ENCODE measurements at places on chromosomes 4 and X.

GRCh38 chr4:153141238-153141637 lies 63.0 kb upstream of the TRIM2 start:
- DNase-seq: no peak

DNA sequence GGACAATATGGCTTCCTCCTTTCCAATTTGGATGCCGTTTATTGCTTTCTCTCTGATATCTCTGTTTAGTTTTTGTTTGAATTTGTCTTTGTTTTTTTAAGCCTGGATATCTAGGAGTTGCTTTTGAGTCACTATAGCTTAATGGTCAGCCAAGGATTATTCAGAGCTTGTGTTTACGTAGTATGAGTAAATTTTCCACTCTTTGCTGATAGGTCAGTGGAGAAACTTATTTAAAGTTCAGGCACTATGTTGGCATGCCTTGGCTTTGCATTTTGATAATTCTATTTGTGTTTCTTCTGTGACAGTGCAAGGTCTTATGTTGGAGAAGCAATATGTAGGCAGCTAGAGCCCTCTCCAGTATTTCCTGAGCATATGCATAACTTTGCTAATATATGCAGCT lies 315.2 kb downstream of the GRID2 start:
- no peak for DNase-seq

- no peak for DNase-seq
Observed at GRCh38 chr4:71008196-71008595, 14.7 kb downstream of the DCK start.

DNA sequence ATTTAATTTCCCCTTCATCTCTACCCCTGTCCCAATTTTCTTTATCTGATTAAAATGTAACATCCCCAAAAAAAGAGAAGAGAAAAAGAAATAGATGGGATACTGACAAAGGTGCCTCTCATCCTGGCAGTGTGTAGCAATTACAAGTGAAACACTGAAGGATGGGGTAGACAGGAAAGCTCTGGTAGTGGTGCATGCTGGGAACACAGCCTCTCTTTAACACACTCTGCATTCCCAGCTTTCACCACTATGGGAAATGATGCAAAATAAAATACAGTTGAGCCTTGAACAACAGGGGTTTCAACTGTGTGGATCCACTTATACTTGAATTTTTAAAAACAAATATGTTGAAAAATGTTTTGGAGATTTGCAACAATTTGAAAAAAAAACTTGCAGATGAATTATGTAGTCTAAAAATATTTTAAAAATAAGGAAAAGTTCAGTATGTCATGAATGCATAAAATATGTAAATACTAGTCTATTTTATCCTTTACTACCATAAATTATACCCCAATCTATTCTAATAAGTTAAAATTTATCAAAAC lies 239.2 kb upstream of the DDX53 start:
- no peak for DNase-seq

GRCh38 chr4:44494810-44495701 lies 46.4 kb upstream of the KCTD8 start:
- DNase-seq: no peak

DNA sequence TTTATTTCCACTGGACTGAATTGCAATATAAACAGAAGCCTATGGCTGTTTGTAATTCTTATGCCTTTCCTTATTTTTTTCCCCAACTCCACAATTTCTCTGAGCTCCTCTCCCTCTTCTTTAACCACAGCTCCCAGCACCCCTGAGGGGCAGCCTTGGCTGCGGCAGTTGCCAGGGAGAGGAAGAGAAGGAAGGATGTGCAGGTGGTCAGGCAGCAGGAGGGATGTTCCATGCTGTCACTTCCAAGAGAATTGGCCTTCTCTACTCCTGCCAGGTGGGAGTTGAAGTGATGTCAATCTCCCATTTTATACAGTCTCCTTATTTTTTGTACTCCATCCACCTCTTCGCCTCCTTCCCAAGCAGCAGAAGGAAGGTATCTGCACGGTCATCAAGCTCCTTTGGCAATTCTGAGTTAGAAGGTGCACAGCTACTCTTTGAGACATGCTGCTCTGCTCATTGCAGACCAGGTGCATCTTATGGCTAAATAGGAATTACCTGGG lies 343.3 kb upstream of the RPS6KA3 start:
- no peak for DNase-seq

- DNase-seq: no peak
Observed at GRCh38 chr4:72323227-72323626, 245.8 kb downstream of the ADAMTS3 start.

- DNase-seq: no peak
Observed at GRCh38 chrX:38599796-38600755, 38.7 kb downstream of the TSPAN7 start.

DNA sequence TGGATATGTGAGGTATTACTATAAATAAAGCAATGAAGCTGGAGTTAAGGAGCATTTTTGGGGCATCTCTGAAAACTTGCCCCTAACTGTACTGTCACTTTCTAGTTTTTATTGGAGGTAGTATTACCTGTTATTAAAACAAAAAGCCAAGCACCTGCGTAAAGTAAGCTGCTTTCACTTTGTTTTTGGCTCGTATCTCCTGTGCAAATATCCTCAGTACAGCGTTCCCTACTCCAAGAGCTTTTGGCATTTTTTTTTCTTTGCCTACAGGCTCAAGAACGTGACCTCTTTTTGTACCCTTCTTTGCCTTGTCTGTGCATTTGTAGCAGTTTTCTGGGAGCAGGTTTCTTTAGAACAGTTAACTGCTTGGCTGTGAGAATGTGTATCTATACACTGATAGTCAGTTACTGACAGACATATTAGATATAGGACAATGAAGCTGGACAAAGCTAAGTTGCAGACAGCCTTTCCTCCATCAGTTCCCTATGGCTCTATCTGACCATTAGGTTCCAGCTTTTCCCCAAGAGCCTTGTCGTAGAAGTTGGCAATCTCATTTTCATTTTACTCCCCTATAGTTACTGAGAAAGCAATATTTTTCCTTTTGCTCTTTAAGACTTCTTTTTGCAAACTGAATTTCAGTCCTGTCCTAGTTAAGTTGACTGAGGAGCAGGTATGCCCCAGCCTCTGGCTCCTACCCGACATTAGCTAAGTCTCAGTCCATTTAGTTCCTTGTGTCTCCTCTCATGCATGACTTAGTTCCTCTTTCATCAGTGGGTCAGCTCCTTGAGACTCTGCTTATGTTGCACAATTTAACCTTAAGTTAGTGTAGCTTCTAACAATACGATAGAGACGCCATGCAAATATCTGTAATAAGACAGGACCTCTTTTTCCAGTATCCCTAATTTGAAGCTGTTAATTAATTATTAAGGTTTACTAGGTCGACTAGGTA lies 71.5 kb upstream of the HPRT1 start:
- DNase-seq: no peak

DNA sequence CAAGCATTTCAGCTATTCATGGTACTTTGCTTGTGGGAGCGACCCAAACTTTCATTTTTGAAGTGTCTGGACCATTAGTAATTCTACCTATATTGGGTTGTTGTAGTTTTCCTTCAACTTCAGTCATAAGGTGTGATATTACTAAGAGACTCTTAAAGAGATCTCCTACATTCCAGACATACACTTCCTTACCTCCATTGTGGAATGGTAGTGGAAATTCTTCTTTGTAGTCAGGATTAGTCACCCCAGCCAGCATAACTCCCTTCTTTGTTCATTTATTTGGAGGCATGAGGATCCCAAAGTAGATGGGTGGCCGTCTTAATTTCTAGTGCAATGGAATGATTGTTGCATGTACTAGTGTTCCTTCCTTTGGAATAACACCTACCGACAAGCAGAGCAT lies 991.4 kb downstream of the ARAP2 start:
- DNase-seq: no peak

GRCh38 chr4:16858275-16858752 lies 40.1 kb downstream of the LDB2 start:
- no peak for DNase-seq

DNA sequence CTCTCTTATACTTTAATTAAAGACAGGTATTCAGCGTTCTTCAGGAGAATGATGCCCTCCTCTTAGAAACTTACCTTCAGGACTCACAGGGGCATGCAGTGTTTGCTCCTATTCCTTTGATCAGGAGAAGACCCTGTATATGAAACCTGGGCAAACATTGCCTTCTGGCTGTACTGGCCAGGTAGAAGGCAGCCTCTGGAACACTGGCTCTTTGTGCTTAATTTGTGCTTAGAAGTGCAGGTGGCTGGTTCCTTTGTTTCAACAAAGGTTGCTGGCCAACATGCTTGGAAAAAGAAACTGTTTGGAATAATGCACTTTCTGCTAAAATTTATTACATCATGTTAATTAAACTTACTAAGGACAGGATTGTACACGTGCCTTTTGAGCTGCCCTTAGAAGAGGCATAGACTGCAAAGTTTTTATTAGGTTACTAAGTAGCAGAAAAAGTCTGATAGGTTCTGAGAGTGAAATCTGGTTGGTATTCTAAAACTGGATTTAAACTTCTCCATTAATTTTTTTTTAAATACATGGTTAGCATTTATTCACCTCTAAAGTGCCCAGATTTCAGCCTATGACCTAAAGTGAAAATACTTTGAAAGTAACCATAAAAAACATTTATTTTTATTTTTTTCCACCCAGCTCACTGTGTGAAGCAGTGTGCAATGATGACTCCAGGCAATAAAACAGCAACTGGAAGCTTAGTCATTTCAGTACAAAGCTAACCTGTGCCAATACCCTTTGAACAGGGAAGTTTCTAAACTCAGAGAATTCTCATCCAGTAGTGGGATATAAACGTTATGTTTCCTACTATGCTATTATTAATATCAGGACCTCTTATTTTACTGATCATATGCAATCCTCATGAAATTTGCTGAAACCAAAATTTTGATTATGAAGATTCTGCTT lies 11.3 kb downstream of the RASSF6 start:
- DNase-seq: no peak

- no peak for DNase-seq
Observed at GRCh38 chr4:34619531-34620162, 1624.7 kb downstream of the ARAP2 start.

GRCh38 chrX:134737061-134737460 lies 78.8 kb upstream of the PLAC1 start:
- DNase-seq: no peak

DNA sequence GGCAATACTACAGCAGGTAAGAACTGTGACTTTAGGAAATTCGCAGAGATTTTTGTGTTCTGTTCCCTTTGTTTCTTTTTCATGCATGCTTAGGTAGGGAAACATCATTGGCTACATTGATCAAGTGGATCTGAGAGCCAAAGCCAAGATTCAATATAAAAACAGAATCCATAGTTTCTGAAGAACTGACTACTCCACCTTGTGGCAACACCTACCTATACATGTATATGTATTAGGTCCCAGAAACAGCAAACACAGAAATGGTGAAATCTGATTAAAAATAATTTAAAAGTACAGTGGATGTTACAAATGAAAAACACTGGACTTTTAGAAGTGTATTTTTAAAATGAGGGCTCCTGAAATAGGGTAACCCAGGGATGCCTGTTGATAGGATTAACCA lies 322.6 kb upstream of the MAOA start:
- DNase-seq: no peak

- DNase-seq: no peak
Observed at GRCh38 chr4:106676173-106676921, 307.8 kb upstream of the GIMD1 start.

DNA sequence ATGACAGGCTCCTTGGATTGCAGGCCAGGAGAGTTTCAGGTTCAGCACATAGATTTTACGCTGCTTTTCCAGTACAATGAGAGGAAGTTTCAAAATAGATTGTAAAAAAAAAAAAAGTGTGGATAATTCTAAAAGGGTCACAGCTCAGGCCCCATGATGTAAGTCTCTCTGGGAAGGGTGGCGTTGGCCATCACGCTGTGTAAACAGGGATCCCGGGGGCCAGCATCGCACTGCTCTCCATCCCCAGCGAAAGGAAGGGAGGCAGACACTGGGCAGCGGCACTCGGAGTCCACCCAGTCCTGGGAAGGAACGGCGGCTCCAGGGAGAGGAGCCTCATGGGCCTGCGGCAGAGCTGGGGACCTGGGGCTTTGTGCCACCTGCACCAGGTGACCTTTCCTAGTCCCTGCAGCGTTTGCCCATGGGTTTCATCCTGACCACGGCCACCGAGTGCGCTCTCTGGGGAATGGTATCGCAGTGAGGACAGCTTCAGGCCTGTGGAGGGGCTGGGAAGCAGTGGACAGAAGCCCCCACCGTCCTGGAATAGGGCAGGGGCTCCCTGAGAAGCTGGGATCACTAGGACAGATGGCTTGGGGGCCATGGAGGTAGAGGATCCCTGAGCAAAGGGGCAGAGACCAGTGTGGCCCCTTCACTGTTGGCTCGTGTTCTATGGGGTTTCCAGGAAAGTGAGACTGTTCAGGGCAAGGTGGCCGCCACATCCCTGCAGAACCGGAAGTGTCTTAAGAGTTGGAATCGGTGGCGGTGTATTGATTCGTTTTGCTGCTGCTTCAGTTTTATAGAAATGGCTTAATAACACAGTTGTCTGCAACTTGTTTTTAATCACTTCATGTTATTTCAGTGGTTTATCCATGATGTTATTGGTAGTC lies 38.9 kb downstream of the RGS12 start:
- DNase-seq: no peak

GRCh38 chr4:72467633-72468032 lies 101.4 kb downstream of the ADAMTS3 start:
- DNase-seq: no peak

GRCh38 chr4:81453024-81453423 lies 18.7 kb downstream of the RASGEF1B start:
- DNase-seq: no peak

DNA sequence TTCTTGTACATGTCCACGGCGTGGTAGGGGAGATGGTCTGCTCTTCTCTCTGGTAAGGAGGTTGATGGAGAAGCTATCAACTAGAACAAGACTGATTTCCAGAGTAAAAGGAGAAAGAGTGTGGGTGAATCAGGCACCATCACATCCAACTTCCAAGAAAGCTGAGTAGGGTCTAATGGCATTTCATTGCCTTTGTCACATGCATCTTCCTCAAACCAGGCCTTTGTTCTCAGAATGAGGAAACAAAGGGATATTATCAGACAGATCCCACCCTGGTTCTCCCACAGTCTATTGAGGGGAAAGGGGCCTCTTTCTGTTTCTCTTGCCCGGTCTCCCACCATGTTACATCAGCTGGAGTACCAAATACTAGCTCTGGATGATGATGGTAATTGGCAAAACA lies 160.2 kb upstream of the RBPJ start:
- DNase-seq: no peak

GRCh38 chrX:71543316-71543715 lies 10.4 kb downstream of the OGT start:
- no peak for DNase-seq

GRCh38 chrX:100274916-100275315 lies 135.2 kb downstream of the PCDH19 start:
- DNase-seq: no peak

- DNase-seq: no peak
Observed at GRCh38 chr4:176563591-176563990, 229.1 kb downstream of the VEGFC start.

DNA sequence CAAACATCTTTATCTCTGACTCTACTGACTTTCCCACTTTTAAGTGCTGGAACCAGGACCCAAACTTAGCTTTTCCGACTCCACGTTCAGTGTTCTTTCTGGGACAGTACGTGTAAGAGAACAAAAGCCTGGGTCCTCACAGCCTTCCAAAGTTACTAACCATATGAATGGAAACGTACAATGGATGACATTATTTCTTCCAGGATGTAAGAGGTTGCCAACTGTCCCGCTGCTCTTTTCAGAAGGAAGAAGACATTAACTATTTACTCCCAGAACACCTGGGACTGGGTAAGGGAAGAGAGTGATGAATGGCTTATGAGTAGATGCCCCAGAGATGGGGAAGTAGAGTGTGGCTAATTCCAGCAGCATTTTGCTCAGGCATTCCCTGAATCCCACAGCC lies 114.7 kb downstream of the TRAPPC11 start:
- no peak for DNase-seq

All from T-cell (primary cell).